Uterus (tissue), 4 donors: ENCODE measurements at places on chromosomes 13 and 19. TPM values are rescaled to one million over a fixed set of nuclear protein-coding genes. Genes with fewer than 3 reads are reported as not detected.

DNA sequence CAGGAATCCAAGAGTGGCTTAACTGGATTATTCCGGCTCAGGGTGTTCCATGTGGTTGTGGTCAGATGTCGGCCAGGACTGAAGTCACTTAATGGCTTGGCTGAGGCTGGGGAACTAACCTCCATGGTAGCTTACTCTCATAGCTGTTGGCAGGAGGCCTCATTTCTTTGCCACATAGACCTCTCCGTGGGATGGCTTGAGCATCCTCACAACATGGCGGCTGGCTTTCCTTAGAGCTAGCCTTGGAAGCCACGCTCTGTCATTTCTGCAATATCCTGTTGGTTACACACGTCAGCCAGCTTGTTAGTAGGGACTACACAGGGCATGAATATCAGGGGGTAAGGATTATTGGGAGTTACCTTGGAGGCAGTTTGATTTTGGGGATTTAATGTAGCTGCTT lies 5.1 kb downstream of the CRX start:
- no peak for DNase-seq

- no peak for DNase-seq
These were observed 3.2 kb downstream of the CCDC106 start for GRCh38 chr19:55651236-55651635.

- no peak for DNase-seq
These were observed 1.1 kb downstream of the CCNE1 start for GRCh38 chr19:29812881-29813275.

- no peak for DNase-seq
These were observed 24.9 kb upstream of the PIK3R2 start for GRCh38 chr19:18128044-18128443.

- peak; percentile 92 for DNase-seq
These were observed 47.2 kb downstream of the LYL1 start for GRCh38 chr19:13055213-13056051.

- no peak for DNase-seq
These were observed 71.8 kb downstream of the CDADC1 start for GRCh38 chr13:49319551-49319950.

- no peak for DNase-seq
These were observed 2.7 kb downstream of the JUND start for GRCh38 chr19:18278521-18279265.

DNA sequence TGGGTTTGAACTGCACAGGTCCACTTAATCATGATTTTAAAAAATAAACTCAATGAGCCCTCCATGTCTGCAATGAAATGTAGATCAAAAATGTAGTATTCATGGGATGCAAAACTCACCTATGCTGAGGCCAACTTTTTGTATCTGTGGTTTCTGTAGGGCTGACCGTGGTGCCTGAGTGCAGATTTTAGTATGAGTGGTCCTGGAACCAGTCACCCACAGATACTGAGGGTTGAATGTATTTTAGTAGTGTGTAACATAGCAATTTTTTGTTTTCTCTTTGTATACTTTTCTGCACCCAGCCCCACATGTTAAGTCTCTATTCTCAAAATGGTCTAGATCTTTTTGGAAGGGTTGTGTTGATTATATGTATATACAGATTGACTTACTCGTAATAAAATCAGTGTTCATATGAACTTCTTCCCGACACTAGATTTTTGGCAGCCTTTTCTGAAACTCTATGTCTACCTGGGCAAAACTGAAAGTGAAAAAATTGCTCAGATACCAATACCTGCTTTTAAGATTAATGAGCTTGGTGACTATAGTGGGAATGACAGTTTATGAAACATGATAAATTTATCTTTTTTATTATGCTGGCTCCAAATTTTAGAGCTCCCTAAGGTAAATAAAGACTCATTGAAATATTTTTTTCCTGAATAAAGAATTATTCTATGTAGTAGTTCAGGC lies 51.6 kb downstream of the DNAJC15 start:
- no peak for DNase-seq

- no peak for DNase-seq
These were observed 13.5 kb downstream of the ARRDC5 start for GRCh38 chr19:4889034-4889815.

GRCh38 chr13:112434937-112435523 lies 58.9 kb downstream of the SPACA7 start:
- no peak for DNase-seq

DNA sequence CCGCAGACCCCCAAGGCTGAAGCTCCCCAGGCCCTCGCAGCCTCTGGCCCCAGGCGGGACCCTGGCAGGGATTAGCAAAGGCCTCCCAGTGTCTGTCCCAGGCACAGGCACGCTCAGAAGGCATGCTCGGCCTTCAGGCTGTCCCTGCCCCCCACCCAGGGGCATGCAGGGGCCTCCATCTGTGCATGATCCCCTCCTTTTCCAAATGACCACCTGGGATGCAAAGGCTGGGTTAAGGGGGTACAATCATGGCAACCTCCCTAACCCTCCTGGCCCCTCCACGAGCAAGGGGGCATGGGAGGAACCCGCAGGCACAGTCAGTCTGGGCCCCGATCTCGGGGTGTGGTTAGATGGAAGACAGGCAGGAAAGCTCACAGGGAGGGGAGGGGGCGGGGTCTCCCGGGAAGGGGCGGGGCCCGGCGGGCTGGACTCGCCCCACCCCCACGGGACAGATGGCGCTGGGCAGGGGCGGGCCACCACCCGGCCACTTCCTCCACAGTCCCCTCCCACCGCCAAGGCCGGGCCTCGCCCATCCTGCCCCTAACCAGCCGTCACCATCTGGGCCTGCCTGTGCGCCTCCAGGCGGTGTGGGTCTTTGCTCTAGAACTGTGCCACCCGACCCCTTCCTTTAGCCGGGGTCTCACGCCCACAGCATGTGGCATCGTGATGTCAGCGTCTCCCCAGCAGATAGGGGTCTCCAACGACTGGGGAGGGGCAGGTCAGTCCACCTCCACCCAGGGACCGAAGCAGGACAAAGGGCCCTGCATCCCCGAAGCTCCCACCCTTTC lies 7.0 kb upstream of the REXO1 start:
- DNase-seq = peak; percentile 57

DNA sequence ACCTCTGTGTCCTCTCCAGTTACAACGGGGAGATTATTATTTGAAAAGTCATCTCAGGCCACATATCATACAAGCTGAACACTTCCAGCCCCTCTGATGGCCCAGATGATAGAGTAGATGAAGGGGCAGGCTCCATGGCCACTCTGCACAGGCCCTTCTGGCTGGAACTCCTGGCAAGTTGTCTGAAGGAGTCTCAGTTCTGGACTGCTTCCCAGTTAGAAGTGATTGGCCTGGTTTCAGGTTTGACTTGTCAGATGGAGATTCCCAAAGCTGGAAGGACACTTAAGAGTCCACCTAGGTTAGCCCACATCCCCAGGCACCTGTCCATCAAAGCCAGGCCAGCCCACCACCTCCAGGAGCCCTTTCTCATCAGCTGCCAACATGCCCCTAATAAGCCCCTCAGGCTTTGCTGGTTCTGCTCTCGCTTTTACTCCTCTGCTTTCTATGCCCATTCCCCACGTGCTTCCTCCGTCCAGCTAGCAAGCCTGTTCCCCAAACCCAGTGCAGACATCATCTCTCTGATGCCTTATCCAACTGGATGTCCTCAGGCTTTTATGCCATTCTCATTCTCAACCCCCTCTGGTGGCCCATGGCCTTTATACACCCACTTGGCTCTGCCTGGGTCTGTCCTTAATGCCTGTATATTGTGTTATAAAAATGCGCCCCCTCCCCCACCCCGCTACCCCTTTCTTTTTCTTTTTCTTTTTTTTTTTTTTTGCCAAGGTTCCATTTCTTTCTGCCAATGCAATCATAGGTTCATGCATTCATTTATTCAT lies 56.5 kb downstream of the HSPH1 start:
- no peak for DNase-seq

- no peak for DNase-seq
These were observed 226.4 kb downstream of the COG6 start for GRCh38 chr13:39881887-39882286.

DNA sequence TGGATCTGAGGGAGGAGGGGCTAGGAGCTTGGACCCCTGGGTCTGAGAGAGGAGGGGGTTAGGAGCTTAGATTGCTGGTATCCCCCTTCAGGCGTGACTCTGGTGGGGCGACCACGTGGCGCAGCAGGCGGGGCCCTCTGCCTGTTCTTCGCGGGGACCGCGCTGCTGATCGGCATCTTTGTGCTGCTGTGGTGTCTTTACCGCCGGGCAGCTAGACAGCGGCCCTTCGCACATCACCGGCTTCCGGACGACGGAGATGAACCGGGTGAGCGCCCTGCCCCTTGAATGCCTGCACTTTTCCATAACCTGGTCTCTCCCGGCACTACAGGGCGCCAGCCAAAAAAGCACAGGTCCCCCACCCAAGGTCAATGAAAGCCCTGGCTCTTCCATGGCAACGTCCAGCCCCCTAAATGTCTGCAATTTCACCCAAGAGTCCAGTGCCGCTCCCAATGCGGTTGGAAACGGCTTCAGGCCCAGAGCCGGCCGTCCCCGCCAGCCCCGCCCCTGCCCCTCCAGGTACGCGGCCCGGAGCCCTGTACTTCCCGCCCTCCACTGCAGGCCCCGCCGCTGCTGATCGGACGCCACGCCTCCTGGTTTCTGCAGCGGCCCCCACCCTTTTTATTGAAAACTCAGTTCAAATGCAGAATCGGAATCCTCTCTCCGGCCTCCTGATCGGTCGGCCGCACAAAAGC lies 2.8 kb downstream of the GFY start:
- DNase-seq = no peak

GRCh38 chr19:4971424-4971793 lies 2.5 kb downstream of the KDM4B start:
- no peak for DNase-seq

DNA sequence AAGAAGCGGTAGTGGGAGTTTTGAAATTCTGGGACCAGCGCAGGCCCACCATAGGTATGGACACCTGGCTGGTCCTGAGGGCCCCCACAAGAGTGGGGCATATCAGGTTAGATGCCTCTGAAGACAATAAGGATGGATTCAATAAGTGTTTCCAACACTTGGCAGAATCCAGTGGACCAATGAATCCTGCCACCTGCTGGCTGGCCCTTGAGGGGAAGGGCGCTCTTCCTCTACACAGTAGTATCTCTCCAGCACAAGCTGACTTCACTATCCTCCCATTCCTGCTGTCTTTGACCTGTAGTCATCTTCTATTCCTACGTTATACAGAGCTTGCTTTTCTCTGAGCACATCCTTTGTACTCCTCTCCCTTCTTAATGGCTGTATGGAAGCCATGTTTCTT lies 199.7 kb upstream of the TSHZ3 start:
- DNase-seq = no peak

DNA sequence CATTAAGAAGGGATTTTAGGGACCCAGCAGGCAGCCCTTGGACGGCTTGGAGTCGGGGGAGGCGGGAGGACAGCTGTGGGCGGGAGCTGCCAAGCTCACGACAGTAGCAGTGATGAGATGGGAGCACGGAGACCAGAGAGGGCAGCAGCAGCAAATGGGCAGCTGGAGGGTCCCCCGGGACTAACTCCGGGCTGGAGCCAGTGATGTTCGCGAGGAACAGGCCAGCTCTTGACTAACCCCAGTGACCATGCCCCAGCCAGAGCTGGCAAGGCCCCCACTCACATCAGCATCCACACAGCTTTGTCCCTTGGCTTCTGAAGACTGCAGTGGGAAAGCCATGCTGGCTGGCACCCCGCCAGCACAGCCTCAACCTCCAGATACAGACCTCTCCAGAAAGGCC lies 81.9 kb downstream of the RAB20 start:
- peak; percentile 52 for DNase-seq

DNA sequence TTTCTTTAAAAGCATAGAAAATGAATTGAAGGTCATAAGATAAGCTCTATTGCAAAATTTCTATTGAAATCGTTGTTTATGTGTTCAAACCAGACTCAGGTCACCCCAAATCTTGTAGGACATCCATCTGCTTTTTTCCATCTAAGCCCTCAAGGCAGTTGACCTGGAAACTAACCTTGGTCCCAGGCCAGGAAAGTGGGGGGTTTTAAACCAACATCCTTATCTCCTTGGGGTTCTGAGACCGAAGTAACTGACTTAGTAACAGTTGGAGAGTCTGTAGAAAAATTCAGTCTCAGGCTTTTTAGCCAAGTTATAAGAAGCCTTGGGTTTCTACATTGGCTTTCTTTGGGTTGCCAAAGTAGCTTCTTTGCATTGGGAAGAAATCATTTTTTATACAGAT lies 23.4 kb downstream of the ZNF507 start:
- DNase-seq = no peak

DNA sequence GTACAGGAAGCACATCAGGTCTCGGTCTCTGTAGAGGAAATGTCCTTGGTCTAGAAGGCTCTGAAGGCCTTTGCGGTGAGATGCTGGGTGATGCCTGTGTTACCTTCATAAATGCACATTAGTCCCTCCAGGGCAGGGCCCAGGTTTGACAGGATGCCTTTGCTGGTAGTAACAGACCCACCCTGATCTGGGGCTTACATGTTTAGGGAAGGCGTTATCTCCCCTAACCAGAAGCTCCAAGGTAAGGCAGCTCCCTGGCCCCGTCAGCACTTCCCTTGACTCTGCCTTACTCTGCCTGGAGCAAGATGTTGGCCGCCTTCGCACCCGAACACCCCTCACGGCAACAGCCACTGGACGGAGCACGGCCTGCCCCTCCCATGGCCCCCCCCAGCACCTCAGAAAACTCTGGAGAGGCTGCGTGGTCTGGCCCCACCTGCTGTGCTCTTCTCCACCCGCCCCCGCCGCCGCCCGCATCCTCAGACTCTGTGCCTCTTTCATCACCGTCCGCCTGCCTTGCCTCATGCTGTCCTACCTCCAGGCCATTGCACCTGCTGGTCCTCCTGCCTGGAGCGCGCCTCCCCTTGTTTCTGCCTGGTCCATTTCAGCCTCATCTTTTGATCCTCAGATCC lies 9.1 kb downstream of the AP2A1 start:
- DNase-seq = no peak

- DNase-seq = no peak
These were observed 64.8 kb downstream of the ARHGAP35 start for GRCh38 chr19:46925548-46925950.

- DNase-seq = no peak
These were observed 321.1 kb downstream of the RBM26 start for GRCh38 chr13:79084802-79085424.

DNA sequence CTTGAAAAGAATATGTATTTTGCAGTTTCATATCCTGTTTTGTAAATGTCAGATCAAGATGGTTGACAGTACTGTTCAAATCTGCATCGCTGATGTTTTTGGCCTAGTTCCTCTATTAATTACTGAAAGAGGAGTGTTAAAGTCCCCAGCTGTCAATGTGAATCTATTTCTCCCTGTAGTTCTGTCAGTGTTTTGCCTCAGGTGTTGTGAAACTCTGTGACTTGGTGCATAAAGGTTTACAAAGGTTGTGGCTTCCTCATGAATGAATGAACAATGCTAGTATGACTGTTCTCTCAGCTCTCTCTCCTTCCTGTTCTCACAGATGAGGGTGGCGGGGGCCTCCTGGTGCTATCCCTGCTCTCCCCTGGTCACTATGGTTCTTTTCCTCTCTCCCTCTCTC lies 142.4 kb downstream of the MYCBP2 start:
- no peak for DNase-seq

The METTL21C gene
- not detected for total RNA-seq

The IGFL3 gene
- total RNA-seq = not detected

The ZNF835 gene
- total RNA-seq = 8.3 TPM

The PLIN5 gene
- 11.1 TPM for total RNA-seq

The NPHS1 gene
- not detected for total RNA-seq

The SLC7A9 gene
- total RNA-seq = not detected

The MCF2L gene
- total RNA-seq = 33.5 TPM
